ENCODE measurements at places on chromosomes 3 and 15.

DNA sequence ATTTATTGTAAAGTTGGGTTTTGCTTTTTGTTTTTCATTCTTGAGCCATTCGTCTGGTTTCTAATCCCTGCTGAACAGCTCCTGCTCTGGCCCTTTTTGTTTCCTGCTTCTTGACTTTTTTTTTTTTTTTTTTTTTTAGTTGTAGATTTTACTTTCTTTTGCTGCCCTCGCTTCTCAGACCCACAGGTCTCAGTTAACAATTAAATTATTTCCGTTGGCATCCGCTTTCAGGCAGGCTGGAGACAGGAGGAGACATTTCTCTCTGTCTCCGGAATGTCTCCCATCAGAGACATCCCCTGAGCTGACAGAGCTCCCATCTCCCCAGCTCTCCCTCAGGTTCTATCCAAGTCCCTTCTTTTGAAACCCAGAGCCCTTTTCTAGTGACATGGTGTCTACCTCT is 68.6 kb downstream of the SLC6A6 start:
- DNase-seq = no peak

GRCh38 chr3:33067484-33067883 is 29.5 kb downstream of the GLB1 start:
- DNase-seq = no peak

GRCh38 chr3:87625876-87626275 is 349.5 kb upstream of the POU1F1 start:
- DNase-seq = no peak

DNA sequence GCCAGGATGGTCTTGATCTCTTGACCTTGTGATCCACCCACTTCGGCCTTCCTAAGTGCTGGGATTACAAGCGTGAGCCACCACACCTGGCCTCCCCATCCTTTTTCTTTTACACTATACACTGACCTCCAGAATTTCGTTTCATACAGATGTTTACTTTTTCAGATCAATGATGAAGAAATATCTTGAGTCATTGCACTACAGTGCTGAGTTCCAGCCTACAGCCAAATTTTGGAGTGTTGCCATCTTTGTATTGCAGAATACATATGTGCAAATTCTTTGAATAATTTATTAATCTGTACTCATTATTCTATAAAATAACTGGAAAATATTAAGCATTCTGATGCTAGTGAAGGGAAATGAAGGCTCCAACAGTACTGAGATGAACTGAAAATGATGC is 12.5 kb downstream of the ZPLD1 start:
- DNase-seq = no peak
